ENCODE measurements at places on chromosomes 7 and 10. TPM values are rescaled to one million over a fixed set of nuclear protein-coding genes. Genes with fewer than 3 reads are reported as not detected.

- no peak for DNase-seq
Measured at GRCh38 chr10:102537367-102537766, 33.6 kb downstream of the SUFU start.

GRCh38 chr10:129345763-129346162, 121.3 kb upstream of the MGMT start:
- DNase-seq = no peak

DNA sequence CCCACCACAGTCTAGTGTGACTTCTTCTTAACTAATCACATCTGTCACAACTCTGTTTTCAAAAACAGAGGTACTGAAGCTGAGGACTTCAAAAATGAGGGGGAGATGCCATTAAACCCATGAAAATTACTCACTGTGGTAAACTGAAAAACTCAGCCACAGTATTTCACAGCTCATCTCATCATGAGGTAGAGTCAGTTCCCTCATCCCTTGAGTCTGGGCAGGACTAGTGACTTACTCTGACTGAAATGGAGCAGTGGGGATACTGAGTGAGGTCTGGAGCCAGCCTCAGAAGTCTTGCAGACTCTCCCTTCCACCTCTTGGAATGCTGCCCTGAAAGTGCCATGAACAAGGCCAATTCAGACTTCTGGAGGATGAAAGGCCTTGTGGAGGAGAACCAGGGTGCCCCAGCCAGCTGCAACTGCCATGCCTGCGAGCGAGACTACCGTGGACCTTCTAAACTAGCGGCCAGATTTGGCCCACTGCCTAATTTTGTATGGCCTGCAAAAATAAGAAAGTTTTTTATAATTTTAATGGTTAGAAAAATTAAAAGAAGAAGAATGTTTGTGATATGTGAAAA, 24.7 kb upstream of the ANKRD1 start:
- DNase-seq = no peak

ENKUR gene
- polyA plus RNA-seq = 0.40 TPM

DNA sequence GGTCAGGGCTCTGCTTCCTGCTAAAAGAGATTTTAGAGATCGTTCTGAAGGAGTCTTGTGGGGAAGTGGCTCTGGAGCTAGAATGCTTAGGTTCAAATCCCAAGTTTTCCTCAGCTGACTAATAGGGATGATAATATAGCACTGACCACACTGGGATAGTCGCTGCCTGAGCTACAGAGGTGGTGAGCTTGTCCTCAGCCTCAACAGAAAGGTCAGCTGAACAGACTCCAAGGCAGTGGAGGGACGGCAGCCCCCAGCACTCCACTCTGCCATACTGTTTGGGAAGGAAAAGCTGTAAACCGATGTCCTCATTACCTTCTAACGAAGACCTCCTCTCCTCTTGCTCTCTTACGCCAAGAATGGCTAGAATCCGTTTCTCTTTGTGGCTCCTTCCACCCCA, 36.2 kb downstream of the KAT6B start:
- no peak for DNase-seq

DNA sequence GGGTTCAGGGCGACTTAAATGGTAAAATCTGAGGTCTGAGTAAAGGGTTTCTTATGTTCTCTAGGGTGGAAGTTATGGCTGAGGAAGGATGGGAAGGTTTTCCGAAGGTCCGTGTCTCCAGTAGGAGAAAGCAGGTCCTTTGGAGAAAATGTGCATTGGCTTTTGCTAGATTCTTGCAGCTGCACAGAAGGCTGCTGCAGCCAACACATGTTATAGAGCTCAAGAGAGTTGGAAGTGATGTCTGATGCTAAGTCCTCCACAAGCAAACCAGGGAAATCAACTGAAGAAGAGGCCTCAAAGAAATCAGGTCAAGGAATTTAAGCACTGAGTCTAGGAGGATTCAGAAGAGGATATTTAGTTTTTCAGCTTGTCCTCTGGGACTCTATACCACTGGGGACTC, 404.6 kb downstream of the LRMDA start:
- peak; percentile 95 for DNase-seq

SNCG gene
- polyA plus RNA-seq = 11.7 TPM

DNA sequence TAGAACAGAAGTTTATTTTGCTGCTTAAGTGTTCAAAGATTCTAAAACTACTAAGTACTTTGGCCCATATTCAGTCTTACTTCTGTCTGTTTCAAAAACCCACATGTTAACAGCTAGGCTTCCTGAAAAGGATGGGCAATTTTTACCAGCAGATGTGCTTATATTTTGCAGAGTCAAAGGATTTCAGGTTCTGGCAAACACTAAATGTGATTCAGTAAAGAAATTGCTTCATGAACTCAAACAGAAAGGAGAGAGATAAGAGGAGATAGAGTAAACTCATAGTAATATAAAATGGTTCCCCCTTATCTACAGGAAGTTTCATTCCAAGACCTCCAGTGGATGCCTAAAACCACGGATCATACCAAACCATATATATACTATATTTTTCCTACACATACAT, 248.5 kb downstream of the AGMO start:
- no peak for DNase-seq

DNA sequence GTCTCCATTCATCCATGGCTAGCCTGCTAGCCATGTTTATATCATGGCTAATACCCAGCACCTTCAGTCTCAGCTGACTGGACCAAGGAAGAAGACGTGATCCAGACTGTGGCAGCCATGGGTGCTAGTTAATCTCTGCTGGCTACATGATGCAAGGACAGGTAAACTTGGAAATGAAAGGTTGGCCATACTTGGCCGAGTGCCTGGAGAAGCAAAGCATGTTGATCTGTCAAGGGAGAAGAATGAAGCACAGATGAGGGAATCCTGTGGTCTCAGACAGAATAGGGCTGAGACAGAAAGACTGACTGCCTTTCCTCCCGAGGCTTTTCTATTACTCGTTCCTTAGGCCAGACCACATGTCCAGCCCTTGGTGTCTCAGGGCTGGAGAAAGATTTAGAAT, 41.1 kb downstream of the CPVL start:
- no peak for DNase-seq

PLCE1 gene
- 34.7 TPM for polyA plus RNA-seq

DNA sequence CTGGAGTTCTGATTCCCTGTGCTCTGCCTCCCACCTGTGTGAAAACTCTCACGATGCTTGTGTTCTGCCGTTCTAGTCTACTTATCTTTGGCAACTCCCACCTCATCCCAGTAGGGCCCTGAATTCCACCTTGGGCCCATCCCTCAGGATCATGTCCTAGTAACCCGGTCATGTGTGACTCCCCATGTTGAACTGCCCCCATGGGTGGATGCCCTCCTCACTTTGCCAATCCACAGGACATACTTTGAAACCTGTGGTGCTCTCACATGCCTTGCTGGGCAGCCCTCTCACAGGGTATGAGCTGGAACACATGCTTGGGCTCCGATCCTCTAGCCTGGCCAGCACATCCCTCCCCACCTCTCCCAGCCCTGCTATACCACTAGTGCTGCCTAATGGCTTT, 3.8 kb upstream of the RBM33 start:
- no peak for DNase-seq

C1QL3 gene
- 0.74 TPM for polyA plus RNA-seq

FGFBP3 gene
- 2.6 TPM for polyA plus RNA-seq

CALCR gene
- 9.5 TPM for polyA plus RNA-seq

DNA sequence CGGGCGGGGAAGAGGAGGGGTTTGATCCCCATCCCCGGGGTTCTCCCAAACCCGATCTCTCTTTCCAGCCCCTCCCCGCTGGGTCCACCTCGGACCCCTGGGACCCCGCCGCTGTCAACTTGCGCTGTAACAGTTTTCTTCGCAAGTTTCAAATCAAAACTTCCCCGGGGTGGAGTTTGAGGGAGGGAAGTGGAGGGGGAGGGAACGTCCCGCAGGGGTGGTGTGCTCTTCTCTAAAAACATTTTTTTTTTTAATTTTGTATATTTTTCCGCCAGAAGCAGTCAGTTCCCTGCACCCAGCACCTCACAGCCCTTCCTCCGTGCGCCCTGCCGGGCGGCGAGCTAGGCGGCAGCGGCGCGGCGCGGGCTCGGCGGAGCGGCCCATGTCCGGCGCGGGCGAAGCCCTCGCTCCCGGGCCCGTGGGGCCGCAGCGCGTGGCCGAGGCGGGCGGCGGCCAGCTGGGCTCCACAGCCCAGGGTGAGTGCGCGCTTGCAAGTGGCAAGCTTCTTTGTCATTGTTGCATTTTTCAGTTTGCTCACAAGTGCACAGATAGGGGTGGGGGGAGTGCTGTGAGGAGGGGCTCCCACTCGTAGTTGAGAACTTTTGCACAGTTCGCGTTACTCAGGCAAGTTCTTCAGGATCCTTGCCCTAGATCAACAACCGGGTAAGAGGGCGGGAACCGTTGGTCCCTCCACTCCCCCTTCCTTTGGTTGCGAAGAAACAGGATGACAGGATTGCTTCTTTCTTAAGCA, 933 bp downstream of the MDFIC start:
- peak; percentile 86 for DNase-seq

PILRA gene
- polyA plus RNA-seq = 2.3 TPM

GRCh38 chr10:114575417-114576131, 82.5 kb downstream of the ABLIM1 start:
- DNase-seq = peak; percentile 28

CNTNAP2 gene
- 8.3 TPM for polyA plus RNA-seq

MBL2 gene
- 0.06 TPM for polyA plus RNA-seq

TBC1D12 gene
- polyA plus RNA-seq = 10.8 TPM

PRSS37 gene
- polyA plus RNA-seq = 0.10 TPM

ANKRD7 gene
- 0.70 TPM for polyA plus RNA-seq

GRCh38 chr10:51955696-51956095, 256.3 kb upstream of the CSTF2T start:
- DNase-seq = no peak

GRCh38 chr7:44100458-44101302, 3.5 kb upstream of the AEBP1 start:
- DNase-seq = peak; percentile 85

DNA sequence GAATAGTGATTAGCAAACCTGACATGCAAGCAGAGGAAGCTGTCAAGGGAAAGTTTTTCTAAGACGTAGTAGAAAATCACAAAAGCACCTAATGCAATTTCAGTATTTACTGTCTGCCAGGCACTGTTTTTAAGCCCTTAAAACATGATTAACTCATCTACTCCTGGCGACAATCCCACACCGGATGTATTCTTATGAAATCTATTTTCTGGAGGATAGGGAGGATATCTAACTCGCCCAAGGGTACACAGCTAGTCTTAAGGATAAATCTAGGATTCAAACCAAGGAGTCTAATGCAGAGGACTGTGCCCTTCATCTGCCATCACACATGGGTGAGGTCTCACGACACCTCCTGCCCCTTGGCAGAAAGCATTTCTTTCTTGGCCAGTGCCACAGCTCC, 47.8 kb upstream of the FIGNL1 start:
- peak; percentile 37 for DNase-seq

DNA sequence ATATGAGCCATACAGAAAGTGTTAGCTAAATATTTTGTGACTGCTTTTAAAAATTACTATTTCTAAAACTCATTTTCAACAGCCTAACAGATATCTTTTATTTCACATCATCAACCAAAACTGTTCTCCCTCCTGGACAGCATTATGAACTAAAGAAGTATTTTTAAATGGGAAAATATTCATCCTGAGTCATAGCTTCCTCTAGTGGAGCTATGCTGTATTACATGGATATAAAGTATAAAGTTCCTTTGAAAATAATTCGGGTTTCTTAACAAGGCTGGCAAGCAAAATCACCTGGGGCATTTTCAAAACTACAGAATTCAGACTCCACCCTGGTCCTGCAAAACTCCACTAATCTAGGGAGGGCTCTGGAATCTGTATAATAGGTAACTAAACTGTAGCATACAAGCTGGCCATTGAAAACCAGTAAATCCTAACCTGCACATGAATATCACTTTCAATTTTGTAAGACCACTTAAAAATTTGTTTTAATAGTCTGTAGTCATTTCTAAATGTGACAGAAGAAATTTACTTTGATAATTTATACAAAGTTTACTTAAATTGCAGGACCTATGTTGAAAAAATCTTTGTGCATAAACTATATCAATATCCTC, 53.5 kb downstream of the SCIN start:
- DNase-seq = peak; percentile 46

DNA sequence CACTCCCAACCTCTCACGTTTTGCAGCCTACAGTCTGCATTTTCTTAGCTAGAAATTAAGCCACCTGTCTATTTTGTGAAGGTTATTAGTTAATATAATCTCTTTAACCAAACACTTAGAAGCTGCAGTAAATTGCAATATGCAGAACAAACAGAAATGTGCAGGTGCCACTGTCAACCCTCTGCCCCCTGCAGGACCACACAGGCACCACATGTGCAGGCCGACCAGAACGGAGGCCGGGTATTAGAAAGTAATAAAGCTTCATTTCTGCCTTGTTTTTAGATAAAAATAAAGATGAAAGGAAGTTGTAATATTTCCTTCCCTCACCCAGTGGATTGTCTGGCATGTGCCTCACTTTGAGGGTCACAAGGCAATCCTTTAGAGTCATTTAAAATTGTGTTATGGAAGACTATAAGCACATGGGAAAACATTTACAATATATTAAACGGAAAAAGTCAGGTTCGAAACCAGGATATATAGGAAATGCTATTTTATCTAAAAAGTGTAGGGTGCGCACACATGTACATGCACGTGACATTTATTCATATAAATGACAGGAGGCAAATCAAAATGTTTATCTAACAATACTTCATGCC, 158.2 kb downstream of the ARHGAP12 start:
- DNase-seq = no peak

UBN2 gene
- polyA plus RNA-seq = 11.8 TPM

FKBP9 gene
- polyA plus RNA-seq = 140 TPM

AZGP1 gene
- 0.82 TPM for polyA plus RNA-seq

DNA sequence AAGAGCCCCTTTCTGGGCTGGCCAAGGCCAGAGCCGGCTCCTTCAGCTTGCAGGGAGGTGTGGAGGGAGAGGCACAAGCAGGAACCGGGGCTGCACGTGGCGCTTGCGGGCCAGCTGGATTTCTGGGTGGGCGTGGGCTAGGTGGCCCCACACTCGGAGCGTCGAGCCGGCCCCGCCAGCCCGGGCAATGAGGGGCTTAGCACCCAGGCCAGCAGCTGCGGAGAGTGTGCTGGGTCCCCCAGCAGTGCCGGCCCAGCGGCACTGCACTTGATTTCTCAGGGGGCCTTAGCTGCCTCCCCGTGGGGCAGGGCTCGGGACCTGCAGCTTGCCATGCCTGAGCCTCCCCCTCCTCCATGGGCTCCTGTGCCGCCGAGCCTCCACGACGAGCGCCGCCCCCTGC, 48.1 kb downstream of the SH2D4B start:
- no peak for DNase-seq

DNA sequence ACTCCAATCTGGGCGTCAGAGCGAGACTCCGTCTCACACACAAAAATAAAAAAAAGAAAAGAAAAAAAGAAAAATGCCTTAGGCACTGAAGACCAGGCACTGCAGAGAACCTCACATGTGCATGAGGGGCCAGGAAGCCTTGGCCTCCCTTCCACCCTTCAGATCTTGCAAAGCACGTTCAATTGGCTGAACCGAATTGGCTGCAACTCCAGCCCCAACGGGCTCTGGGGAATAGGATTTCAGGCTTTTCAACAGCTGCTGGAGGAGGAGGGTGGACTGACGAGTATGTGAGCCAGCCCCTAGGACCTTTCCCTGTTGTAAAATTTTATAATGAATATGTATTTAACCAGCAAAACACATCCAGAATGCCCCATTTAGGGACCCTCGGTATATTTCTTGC, 16.7 kb downstream of the TMEM120A start:
- peak; percentile 97 for DNase-seq

CCNY gene
- 99.5 TPM for polyA plus RNA-seq

All from muscle of leg (tissue), 16 donors.